ENCODE measurements at places on chromosomes 13 and 19.

DNA sequence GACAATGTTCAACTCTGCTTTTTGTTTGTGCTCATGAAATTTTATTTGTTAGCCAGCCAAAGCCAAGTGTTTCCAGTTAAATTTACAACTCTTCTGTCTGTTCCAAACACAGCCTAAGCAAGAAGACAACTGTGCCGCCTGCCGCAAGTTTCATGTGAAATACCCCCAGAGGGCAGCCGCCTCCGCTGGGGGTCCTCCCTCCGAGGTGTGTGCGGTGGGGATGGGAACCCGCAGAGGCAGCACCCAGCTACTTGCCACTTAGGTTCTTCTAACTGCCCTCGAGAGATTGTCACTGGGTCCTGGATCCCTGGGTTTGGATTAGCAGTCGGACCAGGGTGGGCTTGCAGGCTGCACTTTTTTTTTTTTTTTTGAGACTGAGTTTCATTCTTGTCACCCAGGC lies 28.5 kb downstream of the ATP11A start:
- no peak for DNase-seq

DNA sequence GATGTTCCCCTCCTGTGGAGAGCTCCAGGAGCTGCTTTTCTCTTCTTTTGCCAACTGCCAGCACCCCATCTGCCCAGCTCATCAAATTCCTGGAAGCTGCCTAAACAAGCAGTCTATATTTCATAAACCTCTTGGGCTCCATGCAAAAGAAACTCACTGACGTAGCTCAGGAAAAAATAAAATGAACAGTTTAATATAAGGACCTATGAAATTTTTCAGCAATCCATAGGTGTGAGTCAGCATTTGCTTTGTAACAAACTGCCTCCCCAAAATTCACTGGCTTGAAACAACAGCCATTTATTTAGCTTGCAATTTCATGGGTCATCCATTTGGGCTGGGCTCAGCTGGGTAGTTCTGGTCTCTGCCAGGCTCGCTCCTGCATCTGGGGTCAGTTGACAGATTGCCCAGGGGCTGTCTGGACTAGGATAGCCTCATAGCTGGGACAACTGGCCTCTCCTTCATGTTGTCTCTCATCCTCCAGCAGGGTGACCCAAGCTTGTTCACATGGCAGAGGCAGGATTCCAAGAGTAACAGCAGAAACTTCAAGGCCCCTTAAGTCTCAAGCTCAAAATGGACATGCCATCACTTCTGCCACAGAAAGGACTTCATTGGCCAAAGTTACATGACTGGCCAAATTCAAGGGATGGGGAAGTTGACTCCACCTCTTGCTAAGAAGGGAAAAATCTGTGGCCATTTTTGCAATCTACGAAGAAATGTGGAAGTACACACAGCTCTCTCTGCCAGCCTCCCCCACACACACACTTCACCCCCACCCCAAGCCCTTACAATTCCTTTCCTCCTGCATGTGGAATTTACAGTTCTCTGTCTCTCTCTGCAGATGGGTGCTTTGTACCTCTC lies 7.9 kb upstream of the PVR start:
- DNase-seq, result no peak

GRCh38 chr13:69565334-69565733 lies 542.3 kb upstream of the ATXN8OS start:
- no peak for DNase-seq

DNA sequence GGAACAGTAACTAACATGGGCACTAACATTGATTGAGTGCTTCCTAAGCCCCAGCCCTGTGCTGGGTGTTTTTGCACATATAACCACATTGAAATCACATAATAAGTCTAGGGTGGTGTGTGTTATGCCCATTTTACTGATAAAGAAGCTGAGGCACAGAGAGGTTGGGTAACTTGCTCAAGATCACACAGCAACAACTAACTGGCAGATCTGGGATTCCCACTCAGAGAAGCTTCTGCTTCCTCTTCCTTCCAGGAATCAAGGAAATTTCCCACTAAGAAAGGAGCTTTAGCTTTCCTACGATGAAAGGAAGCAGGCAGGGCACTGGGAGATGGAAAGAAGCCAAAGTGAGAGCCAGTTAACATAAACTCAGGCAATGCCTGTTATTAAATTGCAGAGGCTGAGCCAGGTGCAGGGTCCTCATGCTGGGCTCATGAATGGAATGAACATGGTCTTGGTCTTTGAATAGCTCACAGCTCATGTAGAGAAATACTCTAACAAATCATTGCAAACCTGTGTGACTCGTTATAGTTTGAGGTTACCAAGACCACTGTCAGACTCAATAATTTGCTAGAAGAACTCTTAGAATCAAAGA lies 10.1 kb downstream of the SSC5D start:
- no peak for DNase-seq

DNA sequence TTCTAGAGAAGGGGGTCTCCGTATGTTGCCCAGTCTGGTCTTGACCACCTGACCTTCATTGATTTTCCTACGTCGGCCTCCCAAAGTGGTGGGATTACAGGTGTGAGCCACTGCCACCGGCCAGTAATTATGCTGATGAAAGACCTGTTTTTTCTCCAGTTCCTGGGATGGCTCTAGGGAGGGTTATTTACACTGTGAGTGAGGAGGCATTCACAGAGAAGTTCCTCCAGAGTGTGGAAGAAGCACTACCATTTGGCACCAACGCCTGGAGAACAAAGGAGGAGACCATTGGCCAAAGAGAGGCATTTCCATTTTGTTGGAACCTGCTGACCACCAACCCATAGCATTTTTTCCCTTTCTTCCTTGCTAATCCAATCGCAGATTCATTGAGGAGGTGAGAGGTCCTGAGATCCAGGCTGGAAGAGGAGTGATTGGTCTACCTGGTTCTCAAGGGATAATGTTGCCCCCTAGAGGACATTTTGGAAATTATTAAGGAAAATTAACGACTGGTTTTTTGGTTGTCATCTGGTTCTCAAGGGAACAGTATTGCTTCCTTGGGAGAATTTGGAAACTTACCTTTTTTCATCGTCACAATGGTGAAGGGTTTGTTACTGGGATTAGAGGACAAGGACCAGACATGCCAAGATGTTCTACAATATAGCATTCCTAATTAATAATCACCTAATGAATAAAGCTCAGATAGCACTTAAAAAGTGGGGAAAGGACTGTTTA lies 5.5 kb upstream of the SAE1 start:
- no peak for DNase-seq

DNA sequence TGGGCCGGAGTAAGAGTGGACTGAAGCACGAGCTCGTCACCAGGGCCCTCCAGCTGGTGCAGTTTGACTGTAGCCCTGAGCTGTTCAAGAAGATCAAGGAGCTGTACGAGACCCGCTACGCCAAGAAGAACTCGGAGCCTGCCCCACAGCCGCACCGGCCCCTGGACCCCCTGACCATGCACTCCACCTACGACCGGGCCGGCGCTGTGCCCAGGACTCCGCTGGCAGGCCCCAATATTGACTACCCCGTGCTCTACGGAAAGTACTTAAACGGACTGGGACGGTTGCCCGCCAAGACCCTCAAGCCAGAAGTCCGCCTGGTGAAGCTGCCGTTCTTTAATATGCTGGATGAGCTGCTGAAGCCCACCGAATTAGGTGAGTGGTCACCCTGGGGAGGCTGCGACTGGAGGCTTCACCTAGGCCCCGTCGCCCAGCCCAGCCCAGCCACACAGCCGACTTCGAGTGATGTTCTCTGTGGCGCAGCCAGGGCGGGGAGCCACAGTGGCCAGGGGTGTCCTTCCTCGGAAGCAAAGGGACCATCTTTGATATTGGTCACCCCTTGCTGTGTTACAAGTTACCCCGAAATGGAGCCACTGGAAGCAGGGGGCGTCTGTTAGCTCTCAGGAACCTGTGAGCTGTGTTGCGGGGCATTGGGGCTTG lies 5.6 kb downstream of the PIAS4 start:
- DNase-seq, result no peak

DNA sequence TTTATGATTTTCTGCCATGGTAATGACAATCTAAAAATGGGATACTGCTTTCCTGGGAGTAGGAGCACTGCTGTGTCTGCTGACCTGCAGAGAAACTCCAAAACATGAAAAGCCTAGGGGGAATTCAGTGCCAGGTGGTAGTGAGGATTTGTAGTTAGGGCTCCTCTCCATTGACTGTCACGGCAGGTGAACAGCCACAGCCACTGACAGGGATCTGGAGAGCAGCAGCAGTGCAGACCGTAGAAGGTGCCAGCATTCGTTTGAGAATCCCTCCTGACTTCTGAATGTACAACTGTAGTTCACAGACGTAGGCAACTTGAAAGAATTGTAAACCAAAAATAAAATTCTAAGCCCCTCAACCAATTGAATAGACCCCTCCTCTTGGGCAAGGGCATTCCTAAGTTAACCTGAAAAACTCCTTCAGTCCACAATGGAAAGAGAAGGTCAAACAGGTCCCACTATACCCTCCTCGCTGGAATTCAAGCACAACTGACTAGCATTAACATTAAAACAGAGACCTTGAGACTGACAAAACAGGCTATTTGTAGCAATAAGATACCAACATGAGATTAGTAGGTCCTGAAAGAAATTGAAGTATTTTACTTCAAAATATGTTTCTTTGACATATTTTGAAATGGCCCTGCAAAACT lies 1328.8 kb downstream of the OLFM4 start:
- DNase-seq, result no peak

GRCh38 chr19:41895745-41896580 lies 13.0 kb downstream of the ARHGEF1 start:
- DNase-seq, result no peak

DNA sequence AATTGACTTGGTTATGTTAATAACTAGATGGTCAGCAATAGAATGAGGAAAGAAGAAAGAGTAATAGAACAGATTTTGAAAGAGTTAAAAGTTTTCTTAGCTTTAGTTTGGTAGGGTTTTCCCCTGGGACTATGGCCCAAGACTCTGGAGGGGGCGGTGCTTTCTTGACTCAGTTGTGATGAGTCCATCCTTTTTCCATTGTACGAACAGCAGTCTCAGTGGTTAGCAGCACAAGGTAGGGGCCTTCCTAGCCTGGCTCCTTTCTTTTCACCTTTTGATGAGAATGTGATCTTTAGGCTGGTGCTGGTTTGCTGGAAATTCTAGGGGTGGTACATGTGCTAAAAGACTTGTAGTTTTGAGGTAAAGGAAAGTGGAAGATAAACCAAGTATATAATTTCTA lies 38.8 kb downstream of the ZNF506 start:
- DNase-seq, result no peak

GRCh38 chr19:35142606-35143230 lies 337 bp upstream of the FXYD7 start:
- DNase-seq, result peak; percentile 63

DNA sequence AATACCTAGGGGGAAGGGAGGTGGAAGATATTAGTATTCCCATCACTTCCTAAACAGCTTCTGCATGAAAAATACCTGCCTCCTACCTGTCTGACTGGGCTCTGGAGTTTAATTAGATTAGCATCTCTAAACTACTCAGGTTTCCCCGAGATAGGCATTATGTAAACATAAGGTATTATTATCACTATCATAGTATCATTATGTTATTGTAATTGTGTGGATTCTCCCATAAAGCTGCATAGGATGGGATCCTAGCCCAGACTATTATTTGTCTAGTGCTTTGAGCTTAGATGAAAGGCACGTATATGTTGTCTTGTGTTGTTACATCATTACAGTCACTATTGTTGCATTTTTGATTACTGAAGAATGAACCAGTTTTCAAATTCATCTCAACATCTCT lies 115.2 kb upstream of the SOX21 start:
- no peak for DNase-seq

DNA sequence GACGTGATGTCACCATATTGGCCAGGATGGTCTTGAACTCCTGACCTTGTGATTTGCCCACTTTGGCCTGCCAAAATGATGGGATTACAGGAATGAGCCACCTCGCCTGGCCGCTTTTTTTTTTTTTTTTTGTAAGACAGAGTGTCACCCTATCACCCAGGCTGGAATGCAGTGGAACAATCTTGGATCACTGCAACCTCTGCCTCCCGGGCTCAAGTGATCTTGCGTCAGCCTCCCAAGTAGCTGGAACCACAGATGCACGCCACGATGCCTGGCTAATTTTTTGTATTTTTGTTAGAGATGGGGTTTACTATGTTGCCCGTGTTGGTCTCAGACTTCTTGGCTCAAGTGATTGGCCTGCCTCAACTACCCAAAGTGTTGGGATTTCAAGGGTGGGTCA lies 28.9 kb upstream of the ZNF808 start:
- no peak for DNase-seq

- no peak for DNase-seq
Measured at GRCh38 chr13:70732611-70733010, 624.4 kb upstream of the KLHL1 start.

GRCh38 chr19:9700229-9700981 lies 25.5 kb upstream of the ZNF562 start:
- no peak for DNase-seq

GRCh38 chr13:19836472-19836871 lies 27.0 kb downstream of the ZMYM5 start:
- no peak for DNase-seq

DNA sequence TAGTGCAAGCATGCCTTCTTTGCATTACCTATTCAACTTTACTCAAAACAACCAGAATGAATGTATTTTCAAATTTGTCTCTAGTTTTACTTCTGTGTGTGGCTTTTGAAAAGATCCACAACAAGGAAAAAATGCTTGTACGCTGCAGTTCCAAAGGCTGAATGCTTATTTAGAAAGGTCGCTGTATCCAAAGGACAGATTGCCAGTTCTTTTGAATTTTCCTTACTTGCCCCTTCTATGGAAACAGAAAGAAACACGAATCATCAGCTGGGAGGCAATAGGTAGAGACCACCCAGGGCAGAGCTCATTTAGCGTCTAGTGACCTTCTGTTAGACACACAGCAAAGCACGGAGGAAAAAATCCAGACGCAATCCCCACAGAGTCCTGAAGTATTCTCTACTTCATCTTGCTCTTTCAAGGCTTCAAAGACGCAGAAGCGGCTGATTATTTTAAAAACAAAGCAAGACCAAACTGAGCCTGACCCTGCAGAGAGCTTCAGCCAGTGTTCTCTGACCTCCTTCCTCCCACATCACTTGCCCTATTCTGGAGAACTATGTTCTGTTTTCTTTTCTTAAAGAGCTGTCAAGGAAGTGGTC lies 674.6 kb upstream of the SGCG start:
- DNase-seq, result no peak

DNA sequence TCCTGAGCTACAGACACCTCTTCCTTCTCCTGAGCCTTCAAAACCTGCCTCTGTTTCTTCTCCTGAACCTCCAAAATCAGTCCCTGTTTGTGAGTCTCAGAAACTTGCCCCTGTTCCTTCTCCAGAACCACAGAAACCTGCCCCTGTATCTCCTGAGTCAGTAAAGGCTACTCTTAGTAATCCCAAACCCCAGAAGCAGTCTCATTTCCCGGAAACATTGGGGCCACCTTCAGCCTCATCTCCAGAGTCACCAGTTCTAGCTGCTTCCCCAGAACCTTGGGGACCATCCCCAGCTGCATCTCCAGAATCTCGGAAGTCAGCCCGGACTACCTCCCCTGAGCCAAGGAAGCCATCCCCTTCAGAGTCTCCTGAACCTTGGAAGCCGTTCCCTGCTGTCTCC lies 10.0 kb downstream of the CHAMP1 start:
- no peak for DNase-seq

- no peak for DNase-seq
Measured at GRCh38 chr13:44422755-44423643, 49.4 kb downstream of the SERP2 start.

GRCh38 chr13:99382428-99383133 lies 75.4 kb upstream of the GPR183 start:
- no peak for DNase-seq

Data from stimulated activated CD4-positive, alpha-beta T cell treated with anti-CD3 and anti-CD28 coated beads, TNF-alpha, amount 100 ng/mL, for 24 hours (primary cell).